ENCODE measurements at places on chromosomes 13 and 19.

DNA sequence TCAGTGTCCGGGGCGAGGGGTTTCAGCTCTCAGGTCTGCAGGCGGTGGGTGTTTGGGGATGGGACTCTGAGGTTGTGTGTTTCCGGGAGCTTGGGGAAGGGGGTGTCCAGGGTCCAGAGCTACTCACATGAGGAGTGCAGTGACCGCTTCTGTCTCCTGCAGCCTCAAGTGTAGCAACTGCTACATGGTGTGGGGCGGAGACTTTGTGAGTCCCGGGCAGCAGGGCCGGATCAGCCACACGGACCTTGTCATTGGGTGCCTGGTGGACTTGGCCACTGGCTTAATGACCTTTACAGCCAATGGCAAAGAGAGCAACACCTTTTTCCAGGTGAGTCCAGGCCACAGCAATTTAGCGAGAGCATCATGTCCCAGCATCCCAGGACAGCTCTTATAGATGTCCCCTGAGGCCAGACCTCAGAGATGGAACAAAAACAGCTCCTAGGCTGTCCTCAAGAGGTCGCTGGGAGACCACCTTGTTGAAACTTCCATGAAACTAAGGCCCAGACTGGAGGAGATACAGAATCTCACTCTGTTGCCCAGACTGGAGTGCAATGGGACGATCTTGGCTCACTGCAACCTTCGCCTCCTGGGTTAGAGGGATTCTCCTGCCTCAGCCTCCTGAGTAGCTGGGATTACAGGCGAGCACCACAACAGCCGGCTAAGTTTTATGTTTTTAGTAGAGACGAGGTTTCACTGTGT lies 44.9 kb downstream of the RYR1 start:
- no peak for DNase-seq

DNA sequence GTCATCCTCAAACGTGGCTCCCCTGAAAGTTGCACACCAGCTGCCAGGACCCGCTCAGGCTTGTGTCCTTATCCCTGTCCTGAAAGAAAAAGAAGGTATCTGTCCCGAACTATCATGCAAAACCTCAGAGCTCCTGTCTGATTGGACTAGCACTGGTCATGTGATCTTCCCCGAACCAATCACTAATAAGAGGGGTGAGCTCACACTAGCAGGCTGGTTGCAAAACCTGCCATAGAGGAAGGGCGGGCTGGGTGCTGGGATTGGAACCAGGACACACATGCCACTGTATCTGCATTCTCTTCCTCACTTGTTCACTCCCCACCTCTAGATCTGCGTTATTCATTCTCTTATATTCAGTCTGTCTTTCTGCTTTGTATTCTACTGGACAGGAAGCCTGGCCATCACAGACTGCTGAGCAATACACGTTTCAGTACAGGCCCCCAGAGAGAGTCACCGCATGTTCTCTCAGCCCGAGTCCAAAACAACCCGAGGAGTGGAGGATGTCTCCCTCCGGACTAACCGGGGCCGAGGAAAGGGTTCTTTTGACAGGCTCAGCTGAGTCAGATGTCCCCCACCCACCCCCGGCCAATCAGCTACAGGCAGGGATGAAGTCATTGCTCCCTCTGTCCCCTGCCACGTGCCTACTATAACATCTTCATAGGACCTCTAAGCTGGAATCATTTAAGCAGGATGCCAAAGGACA lies 97.7 kb downstream of the SIPA1L3 start:
- DNase-seq = peak; percentile 81

GRCh38 chr19:50968716-50969412 lies 527 bp downstream of the KLK6 start:
- DNase-seq = no peak

GRCh38 chr19:48397263-48398101 lies 4.0 kb downstream of the GRIN2D start:
- no peak for DNase-seq

GRCh38 chr19:46298479-46299003 lies 1.7 kb downstream of the HIF3A start:
- DNase-seq = no peak

DNA sequence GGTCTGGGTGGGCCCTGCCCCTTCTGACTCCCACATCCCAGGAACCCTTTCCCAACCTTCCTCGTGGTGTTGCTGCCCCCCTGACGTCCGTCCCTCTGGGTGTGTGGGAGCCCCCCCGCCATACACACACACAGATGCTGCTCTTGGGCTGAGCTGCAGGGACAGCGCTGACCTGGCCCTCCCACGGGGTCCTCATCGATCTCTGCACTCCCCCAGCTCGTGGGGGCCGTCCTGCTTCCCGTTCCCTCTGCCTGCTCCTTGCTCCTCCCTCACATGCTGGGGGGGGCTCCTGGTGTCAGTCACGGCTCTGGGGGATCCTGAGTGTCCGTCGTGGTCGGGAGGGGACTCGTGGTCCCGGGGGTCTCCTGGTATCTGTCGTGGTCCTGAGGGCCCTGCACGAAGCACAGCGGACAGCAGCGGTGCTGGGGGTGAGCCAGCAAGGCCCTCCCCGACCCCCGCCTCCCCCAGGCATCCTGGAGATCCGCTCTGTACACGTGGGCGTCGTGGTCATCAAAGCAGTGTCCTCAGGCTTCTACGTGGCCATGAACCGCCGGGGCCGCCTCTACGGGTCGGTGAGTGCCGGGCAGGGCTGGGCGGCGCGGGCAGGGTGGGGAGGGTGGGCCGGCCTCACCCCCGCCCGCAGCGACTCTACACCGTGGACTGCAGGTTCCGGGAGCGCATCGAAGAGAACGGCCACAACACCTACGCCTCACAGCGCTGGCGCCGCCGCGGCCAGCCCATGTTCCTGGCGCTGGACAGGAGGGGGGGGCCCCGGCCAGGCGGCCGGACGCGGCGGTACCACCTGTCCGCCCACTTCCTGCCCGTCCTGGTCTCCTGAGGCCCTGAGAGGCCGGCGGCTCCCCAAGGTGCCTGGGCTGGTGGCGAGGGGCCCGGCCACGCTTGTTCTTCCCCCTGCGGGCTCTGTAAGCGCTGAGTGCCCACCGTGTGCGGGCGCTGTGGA lies 3.4 kb downstream of the FGF22 start:
- no peak for DNase-seq

GRCh38 chr19:12237143-12237839 lies 57.4 kb downstream of the ZNF44 start:
- peak; percentile 66 for DNase-seq

DNA sequence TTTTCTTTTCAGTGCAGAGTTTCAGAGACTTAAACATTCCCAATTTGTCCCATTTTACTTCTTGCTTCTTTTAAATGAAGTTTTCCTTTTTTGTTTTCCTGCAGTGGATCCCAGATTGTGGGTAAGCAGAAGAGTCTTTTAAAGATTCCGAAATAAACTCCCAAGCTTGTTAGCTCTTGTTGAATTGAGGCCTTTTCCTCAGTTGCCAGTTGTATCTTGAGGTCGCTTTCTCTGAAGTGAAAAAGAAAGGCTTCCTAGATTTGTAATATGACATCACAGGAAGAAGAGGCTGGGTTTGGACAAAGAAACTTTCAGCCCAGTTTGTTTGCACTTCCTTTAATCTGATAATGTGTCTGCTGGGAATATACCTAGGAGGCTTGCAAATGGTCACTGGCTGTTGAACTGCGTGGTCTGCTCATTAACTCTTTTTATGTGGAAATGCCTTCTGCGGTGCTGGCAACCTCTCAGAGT lies at the start of gene LPAR6:
TSS of gene LPAR6 (minus strand) at position 233 of the 471 bp plus-strand sequence. CDS start 690 bp downstream, outside the sequence.
- no peak for DNase-seq

- DNase-seq = no peak
Measured at GRCh38 chr19:32662186-32662585, 12.8 kb downstream of the ANKRD27 start.

DNA sequence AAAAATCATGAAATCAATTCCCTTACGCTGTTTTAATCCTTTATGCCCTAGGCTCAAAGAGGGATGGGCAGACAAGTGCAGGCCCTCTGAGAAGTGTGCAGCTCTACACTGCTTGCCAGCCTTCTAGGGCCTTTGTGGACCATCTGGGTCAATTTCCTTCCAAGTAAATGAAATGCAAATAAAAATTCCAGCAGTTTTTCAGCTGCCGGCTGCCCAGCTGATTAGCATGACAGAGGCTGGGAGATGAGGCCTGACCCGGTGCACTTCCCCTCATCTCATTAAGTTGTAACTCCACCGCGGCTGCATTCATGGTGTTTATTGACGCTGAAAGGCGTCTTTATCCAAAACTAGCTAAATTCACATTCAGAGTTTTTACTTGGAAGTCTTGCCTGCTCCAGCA lies 47.5 kb upstream of the GSX1 start:
- no peak for DNase-seq

DNA sequence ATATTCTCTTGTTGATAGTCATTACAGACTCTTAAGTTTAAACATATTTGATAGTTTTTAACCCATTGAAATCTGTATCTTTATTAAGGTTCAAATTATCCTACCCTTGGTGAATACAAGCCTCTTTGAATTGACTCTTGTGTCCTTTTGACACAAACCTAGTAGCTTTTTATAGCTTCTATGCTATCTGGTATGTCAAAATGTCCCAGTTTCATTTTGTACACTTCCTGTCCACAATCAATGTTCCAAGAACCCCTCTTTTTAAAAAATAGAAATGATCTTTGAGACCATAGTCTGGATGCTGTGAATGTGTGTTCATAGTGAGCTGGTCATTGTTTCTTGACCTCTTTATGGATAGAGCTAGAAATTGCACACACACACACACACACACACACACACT lies 39.2 kb upstream of the FGF14 start:
- no peak for DNase-seq

- DNase-seq = no peak
Measured at GRCh38 chr19:33240181-33240771, 14.6 kb upstream of the SLC7A10 start.
